ENCODE measurements at places on chromosomes 13 and 19.

DNA sequence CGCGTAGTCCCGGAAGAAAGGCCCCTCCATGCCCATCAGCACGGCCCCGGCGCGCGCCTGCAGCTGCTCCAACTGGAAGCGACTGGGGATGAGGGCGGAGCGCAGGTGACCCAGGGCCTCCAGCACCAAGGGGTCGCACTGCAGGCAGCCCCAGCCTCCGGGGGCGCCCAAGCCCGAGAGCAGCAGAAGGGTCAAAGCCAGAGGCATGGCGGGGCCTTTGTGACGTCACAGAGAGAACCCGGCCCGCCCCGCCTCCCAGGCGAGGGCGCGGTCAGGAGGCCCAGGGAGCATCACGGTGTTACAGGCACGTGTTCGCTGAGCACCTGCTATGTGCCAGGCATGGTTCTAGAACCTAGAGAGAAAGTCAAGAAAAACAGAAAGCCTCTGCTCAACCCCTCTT lies at the start of gene IZUMO2:
Gene IZUMO2, minus strand, starts transcription at position 294 of the 400 bp plus-strand sequence. Its CDS starts 87 bp downstream, at position 207.
- no peak for DNase-seq

DNA sequence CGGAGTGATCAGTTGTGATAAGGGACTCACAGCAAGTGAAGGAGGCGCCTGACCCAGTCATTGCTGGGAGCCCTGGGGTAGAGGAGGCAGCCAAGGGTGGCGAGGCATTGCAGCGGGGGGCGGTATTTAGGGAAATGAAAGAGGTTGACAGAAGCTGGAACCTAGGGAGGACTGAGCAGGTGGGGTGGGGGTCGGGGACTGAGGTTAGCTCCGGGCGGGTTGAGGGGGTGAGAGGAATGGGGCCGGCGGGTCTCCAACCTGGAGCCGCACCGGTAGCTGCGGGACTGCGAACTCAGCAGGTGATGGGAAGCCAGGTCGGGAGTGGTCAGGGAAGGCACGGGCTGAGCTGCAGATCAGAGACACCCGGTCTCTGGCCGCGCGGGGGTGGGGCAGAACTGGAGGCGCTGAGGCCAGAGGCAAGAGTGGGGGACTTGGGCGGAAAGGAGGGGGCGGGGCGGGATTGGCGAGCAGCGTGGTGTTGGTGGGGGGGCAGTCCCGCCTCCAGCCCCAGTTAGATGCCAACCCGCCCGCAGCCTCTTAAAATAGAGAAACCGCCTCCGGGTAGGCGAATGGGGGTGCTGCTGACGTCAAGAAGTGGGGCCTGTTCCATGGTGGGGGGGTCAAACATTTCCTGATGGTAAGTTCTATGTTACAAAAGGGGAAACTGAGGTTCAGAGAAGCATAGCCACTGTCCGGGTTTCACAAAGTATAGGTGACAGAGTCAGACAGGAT lies 1.5 kb downstream of the MAST3 start:
- no peak for DNase-seq

DNA sequence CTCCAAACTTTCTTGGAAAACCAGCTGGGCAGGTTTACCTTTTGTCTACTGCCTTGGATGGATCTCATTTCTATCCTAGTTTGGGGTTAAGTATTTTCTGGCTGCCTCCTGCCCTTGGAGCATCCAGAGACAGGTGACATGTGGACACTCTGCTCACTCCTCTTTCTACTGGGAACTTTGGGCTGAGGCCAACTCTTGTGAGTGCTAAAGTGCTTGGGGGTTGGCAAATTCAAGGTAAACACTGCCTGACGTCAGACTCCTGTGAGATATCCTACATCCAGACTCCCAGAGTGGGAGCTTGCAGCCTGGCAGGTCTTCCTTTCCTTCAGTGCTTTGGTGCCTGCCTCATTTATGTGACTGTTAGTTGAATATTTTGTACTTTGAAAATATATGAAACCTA lies 388.1 kb downstream of the KCNRG start:
- DNase-seq = no peak

- DNase-seq = no peak
These were observed 8.6 kb downstream of the CRLF1 start for GRCh38 chr19:18597809-18598660.

DNA sequence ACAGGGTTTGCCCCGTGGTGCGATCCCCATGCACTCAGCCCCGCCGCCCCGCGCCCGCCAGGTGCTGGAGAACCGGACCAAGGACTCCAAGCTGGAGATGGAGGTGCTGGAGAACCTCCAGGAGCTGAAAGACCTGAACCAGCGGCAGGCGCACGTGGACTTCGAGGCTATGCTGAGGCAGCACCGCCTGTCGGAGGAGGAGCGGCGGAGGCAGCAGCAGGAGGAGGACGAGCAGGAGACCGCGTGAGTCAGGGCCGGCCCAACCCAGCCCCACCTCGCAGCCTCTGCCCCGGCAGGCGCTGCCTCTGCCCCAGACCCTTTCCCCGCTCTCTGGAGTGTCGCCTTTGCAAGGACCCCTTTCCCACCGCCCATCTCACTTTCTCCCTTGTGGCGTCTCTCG lies 11.3 kb downstream of the YJU2 start:
- no peak for DNase-seq

DNA sequence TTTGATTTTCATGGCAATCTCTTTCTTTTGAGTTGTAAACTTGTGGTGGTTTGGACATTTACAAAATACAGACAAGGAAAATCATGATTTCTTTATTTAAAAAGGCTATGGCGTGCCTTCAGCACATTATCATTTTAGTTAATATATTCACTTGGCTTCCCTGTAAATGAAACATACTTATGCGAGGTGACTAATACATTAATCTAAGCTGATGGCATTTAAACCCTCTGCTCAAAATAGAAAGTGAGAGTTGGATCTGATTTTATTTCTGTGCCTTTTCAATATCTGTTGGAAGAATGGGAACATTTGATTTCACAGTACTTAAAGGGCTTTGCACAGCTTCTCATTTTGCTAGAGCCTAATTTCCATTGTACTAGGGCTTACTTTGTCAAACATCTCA lies 289.8 kb downstream of the MTUS2 start:
- DNase-seq = no peak

DNA sequence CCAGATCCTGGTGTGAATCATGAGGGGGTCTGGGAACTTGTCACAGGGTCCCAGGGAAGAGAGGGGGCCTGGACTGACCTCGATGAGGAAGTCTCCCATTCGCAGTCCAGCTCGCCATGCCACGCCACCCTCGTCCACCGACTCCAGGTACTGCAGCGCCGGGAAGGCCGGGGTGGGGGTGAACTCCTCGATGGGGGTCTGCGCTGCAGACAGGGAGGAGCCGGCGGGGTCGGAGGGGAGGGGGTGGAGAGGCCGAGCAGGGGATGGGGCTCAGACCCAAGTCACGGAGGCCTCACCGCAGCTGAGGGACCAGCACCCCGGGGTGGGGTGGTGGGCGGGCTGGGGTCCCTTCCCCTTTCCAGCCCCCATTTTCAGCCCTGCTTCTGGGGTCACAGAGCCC lies 30.8 kb downstream of the SHANK1 start:
- DNase-seq = no peak

- DNase-seq = no peak
These were observed 60.7 kb downstream of the ZAR1L start for GRCh38 chr13:32254416-32254815.

- DNase-seq = no peak
These were observed 380.4 kb downstream of the OLFM4 start for GRCh38 chr13:53408847-53409568.

DNA sequence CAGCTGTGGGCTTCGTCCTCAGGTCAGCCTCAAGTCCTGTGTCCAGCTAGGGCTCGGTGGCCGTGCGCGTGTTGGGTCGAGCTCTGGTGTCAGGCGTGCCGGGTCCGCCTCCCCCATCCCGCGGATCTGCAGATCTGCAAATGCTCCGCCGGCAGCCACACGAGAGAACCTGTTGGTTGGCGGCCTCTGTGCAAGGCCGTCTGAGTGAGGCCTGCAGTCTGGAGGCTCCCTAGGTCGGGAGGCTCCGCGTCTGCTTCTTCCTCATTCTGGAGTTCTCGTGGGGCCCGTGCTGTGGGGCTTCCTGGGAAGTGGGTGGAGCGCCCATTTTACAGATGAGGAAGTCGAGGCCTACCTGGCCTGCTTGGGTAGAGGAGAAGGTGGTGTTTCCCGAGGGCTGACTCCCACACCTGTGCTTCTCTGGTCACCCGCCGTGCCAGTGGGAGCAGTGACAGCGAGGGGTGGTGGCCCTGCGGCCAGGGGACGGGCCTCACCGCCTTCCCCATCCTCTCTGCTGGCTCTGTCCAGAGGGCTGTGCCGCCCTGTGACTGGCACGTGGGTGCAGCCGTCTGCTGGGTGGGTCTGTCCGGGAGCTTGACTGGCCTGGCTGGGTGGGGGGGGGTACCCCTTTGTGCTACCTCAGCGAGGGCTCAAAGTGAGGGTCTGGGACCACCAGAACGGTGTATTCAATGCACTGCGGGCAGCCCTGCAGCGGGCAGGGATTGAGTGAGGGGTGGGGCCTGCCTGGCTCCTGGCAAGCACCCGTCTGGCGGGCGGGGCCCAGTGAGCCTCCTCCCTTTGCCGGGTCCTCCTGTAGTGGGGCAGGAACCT lies 3.3 kb downstream of the CSNK1G2 start:
- DNase-seq = no peak

DNA sequence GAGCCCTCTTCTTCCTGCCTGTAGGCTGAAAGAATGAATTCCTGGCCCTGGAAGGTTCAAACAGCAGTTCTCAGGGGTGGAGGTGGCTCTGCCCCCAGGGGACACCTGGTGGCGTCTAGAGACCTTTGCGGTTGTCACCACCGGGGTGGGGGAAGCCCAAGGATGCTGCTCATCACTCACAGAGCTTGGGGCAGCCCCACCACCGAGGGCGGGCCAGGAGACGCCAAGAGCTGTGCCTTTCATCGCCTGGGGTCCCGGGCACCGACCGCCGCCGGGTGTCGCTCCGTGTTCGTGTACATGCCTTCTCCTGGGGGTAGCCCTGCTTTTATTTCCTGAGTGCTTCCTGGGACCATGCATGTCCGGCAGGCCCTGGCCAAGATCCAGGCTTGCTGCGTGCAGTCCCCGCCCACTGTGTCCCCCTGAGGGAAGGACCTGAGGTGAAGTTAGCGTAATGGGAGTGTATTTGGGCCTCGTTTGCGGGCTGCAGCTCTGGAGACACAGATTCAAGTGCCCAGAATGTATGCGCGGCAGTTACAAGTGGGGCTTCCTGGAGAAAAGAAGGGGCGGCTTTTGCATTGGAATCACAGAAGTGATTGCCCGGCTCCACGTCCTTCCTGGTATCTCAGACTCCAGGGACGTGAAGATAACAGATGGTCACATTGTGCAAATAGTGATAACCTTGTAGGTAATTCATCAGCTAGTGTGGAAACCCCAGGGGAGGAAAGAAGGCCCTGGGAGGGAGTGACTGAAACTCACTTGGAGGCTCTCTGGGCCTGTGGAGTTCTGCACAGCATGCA lies 7.8 kb downstream of the DOT1L start:
- peak; percentile 19 for DNase-seq

DNA sequence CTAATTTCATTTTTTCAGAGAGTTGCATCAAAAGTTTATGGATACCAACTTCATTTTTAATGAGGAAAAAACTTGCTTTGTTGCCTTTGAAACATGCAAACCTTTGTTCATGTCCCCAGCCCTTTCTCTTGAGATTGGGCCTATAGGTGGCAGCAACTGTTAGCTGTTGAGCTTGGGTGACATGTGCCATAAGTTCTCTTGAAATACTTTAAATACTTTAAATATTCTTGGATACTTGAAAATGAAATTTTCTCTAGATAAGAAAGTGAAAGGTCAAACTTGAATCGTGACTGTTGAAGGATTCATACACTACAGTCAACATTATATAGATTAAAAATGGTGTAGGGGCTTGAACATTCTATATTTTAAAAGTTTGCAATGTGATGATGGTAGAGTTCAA lies 294.9 kb downstream of the NDFIP2 start:
- DNase-seq = no peak

- no peak for DNase-seq
These were observed 989 bp downstream of the ZNF766 start for GRCh38 chr19:52270266-52270885.

DNA sequence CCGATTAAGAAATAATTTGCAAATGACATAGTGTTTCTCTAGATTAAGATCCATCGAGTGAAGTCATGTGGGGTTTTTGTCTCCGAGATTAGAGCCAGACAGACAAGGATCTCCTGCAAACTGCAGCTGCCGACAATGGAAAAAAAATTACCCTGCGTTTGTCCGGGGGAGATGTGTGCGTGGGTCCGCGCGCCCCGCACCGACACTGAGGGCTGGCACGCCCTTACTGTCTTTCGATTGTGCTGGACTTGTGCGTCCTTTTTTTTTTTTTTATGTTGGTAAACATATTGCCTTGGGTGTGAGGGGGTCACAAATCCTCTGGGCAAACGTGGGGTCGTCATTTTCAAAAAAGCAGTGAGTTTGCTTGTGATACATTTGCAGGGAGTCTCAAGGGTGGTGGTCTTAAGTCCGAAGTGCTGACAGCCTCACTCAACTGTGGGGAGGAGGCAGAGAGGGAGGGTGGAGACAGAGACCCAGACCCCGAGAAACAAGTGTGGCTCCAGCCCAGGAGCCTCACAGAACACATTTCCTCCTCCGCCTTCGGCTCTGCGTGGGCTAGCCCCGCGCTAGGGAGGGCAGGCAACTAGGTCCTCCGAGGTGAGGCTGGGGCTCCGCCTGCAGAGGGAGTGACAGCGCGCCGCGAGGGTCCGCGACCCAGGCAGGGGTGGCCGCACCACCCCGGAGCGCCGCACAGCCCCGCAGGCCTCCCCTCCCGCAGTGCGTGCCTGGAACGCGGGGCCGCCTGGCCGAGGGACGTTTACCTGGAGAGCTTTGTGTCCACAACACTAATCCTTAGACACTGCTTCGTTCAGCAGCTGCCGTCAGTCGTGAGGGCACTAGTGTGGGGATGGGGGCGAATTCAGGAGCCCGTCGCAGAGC lies 11.7 kb upstream of the SOX1 start:
- DNase-seq = no peak

DNA sequence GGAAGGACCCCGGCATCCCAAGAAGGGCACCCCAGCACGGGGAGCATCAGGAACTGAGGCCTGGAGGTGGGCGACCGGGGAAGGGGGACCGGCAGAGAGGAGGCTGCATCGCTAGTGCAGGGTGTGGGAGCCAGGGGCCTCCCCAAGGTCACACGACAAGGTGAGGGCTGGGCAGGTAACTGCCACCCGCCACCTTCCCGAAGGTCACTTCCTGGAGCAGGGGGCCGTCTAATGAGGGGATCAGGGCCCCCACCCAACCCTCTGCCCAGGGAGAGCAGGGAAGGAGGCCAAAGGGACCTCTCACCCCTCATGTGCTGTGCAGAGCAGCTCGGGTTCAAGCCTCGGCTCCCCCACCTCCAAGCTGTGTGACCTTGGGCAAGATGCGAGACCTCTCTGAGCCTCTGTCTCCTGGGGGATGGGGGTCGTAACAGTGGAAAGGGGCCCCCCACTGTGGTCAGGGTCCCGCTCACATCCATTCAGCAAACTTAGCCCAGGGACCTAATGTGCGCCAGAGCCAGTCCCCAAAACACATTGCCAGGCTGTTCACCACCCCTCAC lies 6.0 kb downstream of the ZBTB7A start:
- no peak for DNase-seq
